T-cell (primary cell): ENCODE measurements at places on chromosomes 5 and 9. TPM values are rescaled to one million over a fixed set of nuclear protein-coding genes. Genes with fewer than 3 reads are reported as not detected.

- no peak for DNase-seq
Observed at GRCh38 chr5:58925627-58926540, 343.0 kb downstream of the RAB3C start.

GRCh38 chr9:99300103-99300439, 78.0 kb downstream of the SEC61B start:
- no peak for DNase-seq

Gene KCNV2
- not detected for total RNA-seq

GRCh38 chr5:39148983-39149534, 70.3 kb downstream of the FYB1 start:
- no peak for DNase-seq

DNA sequence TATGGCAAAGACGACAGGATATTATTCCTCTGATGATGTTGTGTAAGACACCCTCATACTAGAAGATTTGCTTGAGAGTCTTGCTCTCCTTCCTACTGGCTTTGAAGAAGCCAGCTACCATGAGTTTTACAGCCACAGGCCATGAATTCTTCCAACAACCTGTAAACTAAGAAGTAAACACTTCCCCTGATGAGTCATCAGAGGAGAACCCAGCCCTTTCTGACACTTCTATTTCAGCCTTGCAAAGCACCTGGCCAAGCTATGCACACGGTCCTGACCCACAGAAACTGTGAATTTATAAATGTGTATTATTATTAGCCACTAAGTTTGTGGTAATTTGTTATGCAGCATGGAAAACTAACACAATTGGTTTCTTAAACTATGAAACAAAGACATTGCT, 288.8 kb upstream of the ADAMTSL1 start:
- no peak for DNase-seq
